ENCODE measurements at places on chromosomes 3 and 15.

DNA sequence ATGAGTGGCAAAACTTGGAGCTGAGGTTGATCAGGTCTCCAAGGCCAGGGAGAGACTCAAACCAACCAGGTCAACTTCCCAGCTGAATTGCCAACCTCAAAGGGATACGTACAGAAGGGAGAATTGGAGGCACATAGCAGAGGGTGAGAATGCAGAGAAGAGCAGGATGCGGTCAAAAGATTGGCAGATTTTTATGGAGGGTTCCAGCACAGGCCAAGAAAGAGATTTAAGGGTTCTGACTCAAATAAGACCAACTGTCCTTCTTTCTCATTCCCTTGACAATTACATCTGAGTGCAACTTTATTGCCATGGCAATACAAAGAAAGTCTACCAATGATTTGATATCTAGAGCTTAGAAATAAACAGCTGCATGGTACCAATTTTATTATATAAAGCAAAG, 33.2 kb downstream of the SCG5 start:
- no peak for DNase-seq

GRCh38 chr3:56970461-56970879, 90.0 kb upstream of the SPATA12 start:
- no peak for DNase-seq

GRCh38 chr3:184320104-184320445, 5.7 kb downstream of the EIF4G1 start:
- peak; percentile 44 for DNase-seq

DNA sequence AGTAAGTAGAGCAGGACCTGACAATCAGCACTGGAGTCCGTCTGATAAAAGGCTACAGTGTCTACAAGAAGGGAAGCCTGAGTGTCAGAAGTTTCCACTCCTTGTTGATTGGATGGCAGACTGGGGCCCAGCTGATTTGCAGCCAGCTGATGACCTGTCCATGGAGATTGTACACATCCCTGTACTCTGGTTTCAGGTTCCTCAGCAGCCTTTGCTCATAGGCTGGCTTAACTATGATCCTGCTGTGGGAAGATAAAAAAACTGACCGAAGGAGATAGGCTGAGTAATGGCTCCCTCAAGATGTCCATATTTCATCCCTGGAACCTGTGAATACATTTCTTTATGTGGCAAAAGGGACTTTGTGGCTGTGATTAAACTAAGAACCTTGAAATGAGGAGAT, 11.7 kb upstream of the LACTB start:
- DNase-seq = no peak

DNA sequence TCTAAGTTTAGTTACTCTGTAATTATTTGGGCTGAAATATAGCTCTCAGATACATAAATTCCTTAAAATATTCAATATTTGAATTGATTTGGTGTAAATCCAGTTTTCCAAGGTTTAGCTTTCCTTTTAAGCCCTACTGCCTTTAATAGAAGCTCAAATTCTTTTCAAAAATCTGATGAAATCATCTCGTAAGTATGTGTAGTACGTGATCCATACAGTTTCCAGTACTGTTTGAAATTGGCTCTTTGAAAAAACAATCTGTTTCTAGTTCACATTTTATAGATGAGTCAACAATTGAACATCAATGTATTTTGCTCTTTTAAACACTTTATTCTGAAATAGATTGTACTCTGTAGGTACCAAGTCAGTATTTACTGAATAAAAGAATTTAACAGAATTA, 84.2 kb downstream of the LRRC49 start:
- no peak for DNase-seq

DNA sequence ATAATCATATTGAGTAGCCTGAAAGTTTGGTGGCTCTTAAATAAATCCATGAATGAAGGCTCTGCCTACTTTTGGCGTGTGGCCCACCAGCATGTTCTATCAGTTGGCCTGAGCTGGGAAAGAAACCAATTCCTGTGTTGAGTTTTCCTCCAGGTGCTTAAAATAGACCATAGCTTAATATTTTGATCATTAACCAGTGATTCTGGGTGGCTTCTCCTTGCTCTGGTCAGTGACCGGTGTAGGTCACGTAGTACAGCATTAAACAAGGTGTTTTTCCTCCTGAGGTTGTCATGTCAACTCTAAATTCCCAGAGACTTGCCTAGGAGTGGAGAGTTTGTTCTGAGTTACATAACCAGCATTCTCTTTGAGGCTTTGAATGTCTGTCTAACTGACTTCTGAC, 1.3 kb downstream of the HHLA2 start:
- no peak for DNase-seq

GRCh38 chr3:38117748-38118420, 19.0 kb downstream of the ACAA1 start:
- no peak for DNase-seq

- no peak for DNase-seq
Measured at GRCh38 chr3:13023235-13023970, 49.8 kb downstream of the IQSEC1 start.

DNA sequence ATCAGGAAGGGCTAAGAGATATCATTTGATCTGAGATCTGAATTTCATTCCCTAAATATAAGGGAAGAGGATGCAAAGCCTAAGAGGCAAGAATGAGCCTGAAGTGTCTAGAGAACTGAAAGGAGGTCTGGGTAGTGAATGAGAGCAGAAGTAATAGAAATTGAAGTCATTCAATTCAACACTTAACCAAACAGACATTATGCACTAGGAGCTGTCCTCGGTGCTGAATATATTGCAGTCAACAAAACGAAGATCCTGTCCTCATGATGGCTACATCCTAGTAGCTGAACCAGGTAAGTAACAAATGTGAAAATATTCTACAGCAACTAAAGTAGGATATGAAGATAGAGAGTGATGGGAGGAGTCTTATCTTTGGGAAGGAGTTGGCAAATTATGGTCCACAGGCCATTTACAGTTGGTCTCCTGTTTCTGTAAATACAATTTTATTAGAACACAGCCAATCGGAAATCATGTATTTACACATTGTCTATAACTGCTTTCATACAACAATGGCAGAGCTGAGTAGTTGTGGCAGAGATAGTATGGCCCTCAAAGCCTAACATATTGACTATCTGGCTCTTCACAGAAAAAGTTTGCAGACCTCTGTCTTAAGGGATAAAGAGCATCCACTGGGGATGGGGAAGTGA, 192.9 kb upstream of the CADPS start:
- DNase-seq = no peak

- no peak for DNase-seq
Measured at GRCh38 chr3:33030802-33031201, 66.1 kb downstream of the GLB1 start.

DNA sequence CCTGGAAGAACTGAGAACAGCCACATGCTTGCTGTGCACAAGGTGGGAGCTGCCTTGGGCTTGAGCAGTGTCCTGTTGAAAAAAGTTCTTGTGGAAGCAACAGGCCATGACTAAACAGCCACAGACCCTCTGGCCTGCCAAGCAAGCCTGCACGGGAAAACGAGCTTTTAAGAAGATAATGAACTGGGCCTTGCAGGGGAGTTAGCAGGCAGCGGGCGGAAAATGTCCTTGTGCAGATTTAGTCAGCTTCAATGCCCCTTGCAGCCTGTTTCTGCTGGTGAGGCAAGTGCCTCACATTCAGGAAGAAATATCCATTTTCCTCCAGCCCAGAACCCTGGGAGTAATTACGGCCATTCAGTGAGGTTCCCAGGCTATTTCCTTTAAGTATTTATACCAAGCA, 126.2 kb upstream of the KLHL25 start:
- no peak for DNase-seq

GRCh38 chr3:177211503-177212277, 14.4 kb upstream of the TBL1XR1 start:
- peak; percentile 89 for DNase-seq

DNA sequence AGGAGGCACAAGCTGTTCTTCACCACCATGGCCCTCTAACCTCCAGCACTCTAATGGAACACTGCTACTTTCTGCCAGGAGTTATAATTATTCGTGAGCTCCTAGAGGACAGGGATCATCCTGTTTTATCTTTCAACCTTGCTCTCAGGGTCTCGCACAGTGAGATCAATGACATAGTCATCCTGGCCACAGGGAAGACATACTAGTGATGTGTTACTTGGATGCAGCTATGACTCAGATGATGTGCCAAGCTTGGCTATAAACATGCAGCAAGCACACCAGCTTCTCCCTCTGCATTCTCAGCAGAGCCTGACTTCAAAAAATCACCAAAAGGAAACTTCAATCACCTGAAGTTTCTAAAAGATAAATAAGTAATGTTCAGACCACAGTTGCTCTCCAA, 203.8 kb upstream of the HES1 start:
- DNase-seq = no peak

DNA sequence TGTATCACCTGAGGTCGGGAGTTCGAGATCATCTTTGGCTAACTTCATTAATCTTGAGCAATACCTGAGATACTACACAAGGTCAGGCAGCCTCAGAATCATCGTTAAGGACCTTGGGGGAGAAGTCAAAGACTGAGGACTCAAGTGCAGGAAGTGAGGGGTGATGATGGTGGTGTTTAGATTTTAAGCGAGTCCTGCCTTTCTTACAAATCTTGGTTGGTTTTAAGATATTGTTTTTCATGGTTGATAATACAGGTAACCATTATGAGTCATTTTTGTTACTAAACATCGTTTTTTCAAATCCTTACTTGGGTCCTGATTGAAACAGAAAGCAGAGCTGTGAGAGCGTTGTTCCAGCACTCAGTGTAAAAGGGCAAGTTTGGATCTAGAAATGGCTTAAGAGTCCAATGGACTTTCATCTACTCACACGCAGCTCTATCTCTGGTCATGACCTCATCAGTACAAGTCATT, 4.1 kb downstream of the RASGRP1 start:
- DNase-seq = no peak

DNA sequence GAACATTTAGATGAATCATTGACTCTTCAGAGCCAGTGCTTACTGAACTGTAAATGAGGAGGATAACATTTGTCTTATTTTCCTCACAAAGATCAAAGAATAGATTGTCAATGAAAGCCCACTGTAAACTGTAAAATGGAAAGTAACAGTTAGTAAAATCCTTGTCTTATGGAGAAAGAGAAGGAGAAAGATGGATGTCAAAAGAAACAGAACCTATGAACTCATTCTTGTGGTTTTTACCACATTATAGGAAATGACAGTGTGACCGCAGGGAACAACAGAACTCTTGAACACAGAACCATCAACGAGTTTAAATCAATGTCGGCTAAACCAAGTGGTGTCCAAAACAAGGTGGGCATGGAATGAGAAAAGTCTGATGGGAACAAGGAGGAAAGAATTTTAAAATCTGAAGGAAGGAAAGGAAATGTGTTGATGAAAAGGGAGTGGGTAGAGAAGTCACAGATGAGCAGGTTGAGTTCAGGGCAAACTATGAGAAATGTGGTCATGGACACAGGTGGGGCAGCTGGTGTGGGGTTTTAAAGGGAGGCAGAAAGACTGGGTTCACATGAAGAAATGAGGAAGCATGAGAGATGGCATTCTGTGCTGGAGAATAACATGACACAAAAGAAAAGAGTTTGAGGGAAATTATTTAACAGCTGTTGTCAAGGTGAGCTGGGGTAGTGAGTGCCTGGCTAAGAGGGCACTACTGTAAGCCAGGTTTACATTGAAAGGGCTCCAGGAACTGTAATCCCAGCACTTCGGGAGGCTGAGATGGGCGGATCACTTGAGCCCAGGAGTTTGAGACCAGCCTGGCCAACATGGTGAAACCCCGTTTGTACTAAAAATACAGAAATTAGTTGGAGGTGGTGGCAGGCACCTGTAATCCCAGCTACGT, 42.4 kb upstream of the ETV5 start:
- no peak for DNase-seq

DNA sequence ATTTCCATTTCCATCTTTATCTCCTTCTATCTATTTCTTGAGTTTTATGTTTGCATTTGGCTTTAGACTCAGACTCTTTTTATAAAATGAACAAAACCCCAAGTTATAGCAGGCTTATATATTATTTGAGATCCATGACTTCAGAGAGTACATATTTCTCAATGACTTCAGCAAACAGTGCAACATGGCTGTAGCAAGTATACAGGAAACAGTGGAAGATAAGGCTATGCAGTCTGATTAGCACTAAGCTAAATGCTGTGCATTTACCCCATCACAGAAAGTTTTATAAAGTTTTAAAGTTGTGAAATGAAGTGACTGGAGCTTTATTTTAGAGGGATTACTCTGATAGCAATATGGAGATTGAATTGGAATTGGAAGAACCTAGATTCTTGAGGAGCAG, 463.5 kb upstream of the TGFBR2 start:
- no peak for DNase-seq

DNA sequence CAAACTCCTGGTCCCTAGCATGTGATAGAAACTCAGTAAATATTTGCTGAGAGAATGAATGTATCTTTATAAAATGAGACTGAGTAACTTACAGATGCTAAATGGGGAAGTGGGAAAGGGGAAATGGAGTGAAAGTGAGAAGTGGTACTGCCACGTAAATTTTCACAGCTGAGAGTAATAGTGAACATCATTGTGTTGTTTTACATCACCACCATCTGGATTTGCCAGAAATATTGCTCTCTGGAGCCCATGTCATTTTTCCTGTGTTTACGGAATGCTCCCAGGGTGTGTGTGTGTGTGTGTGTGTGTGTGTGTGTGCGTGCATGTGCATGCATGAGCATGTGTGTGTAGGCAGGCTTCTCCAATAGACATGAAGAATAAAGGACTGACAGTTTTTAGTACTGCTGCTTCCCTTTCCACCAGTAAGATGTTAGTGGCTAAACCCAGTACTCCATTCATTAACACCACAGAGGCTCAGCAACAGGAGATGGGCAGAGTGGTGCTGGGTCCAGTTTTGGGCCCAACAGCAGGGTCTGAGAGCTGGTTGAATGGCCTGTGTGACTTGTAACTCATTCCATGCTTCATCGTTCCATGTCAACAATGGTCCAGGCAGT, 57.3 kb downstream of the DIPK2A start:
- DNase-seq = no peak

DNA sequence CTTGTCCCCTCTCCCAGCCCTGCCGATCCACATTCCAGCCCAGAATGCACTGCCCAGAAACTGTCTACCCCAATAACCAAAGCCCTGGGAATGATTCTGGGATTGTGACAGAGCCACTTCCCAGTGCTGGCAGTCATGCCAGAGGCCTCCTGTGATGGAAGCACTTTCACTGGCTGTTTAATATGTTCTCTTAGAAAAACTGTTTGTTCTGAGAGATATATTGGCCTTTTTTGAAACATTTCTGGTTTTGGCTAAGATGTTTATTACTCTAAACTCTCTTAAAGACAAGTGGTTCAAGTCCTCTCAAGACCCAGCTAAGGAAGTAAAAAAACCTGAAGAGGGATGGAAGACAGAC, 74.0 kb upstream of the HACD2 start:
- DNase-seq = no peak

GRCh38 chr3:39080026-39080425, 27.4 kb downstream of the GORASP1 start:
- DNase-seq = no peak

DNA sequence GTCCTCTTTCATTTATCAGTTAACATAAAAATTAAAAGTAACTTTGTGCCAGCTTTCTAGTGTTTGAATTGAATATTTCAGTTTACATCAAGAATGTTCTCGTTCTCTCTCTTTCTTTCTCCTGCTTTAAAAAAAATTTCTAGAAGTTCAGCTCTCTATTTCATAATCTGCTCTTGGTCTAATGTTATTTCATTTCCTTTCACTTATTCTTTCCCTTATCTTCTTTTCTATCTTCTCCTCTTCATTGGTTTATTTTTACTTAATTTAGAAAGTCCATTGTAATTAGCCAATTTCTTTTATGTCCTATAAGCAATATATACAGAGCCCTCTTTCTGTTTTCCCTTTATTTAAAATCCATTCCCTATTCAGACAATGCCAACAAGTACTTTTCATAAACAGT, 44.6 kb downstream of the CCDC54 start:
- no peak for DNase-seq
